Uterus (tissue), 4 donors: ENCODE measurements at places on chromosomes 1 and 21.
A peak's percentile ranks its signal among the peaks of the same experiment; 100 is the strongest.

DNA sequence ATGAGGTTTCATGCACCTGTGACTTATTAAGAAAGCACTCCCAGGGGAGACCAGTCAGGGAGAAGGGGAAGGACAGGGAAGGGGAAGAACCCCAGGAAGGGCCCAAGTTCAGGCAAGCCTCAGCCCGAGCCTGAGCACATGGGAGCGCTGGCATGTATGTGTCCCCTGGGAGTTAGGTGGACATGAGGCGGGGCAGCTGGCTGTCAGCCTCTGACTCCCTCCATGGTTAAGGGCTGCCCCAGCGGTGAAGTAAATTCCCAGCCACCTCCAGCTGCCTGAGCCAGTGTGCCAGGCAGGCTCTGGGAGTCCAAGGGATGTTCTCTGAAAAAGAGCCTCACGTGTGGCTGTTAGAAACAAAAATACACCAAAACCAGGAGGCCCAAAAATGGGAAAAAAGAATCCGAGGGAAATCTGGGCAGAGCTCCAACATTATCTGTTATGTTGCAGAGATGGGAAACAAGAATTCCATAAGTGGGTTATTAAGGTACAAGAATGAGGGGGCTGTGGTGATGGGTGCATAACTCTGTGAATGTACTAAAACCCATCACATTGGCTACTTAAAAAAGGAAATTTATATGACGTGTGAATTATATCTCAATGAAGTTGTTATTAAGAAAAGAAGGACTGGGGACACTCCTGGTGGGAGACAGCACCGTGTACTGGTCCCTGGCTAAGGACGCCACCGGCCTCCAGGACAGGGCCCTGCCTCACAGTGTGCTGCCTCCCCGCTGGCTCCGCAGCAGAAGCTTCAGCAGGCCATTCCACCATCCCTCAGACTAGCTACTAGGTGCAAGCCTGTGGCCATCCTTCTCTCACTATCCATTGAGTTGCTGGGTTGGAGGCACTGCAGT, 18.7 kb downstream of the DMRTB1 start:
- H3K27me3 ChIP-seq, result no peaks in the 10 kb centered on the region
- no peak overlapping the region for H3K4me3 ChIP-seq
- no peaks in the 10 kb centered on the region for H3K4me1 ChIP-seq
- no peak for DNase-seq

DNA sequence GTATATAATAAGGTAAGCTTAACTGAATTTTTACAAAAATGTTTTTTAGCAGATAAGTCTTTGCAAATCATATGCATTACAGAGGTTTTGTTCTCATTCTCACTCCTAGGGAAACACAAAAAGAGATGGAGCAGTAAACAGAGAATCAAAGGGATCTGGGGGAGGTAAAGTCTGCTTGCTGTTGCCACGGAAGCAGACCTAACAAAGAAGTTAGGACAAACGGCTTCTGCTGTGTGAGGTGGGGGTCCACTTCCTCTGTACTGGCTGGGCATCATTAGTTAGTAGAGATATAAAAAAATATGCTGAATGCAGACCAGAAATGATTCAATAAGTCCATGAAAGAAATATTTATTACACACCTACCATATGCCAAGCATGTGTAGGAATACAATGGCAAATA, 34.2 kb downstream of the GJA5 start:
- no peak overlapping the region for H3K27ac ChIP-seq
- DNase-seq, result no peak
- H3K36me3 ChIP-seq, result no peaks in the 10 kb centered on the region
- no peak overlapping the region for H3K4me3 ChIP-seq
- H3K4me1 ChIP-seq, result no peaks in the 10 kb centered on the region

- H3K4me1 ChIP-seq, result no peaks in the 10 kb centered on the region
- H3K27ac ChIP-seq, result no peak overlapping the region
- DNase-seq, result no peak
Observed at GRCh38 chr1:30331415-30332065, 391.8 kb downstream of the MATN1 start.

GRCh38 chr21:15301736-15302135, 236.9 kb upstream of the NRIP1 start:
- H3K27ac ChIP-seq, result no peak overlapping the region
- H3K36me3 ChIP-seq, result no peaks in the 10 kb centered on the region
- H3K27me3 ChIP-seq, result no peaks in the 10 kb centered on the region
- no peaks in the 10 kb centered on the region for H3K4me1 ChIP-seq

DNA sequence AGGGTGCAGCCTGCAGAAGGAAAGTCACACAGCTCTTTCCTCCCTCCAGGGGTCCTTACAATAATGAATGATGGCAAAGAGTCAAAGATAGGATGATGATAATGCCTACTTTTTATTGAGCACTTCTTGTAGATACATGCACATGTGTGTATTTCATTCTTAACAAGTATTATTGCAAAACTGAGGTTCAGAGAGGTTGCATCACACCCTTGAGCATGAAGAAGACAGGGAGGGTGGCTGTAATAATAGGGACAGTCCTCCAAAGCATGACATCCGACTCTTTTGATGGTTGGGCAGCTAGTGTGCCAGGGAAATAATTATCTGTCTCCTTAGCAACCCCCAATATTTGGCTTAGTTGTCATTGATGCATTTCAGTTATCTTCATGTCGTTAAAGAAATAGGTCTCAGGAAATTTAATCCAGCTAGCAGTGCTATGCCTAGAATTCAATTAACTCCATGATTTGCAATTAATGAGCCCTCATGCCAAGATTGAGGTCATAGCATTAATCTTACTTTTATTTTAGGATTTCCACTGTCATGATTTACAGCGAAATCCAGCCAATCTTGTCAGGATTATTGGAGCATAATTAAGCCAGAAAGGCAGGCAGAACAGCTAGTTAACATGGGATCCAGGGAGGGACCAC, 35.0 kb downstream of the DNAJC6 start:
- no peaks in the 10 kb centered on the region for H3K27me3 ChIP-seq
- DNase-seq, result no peak
- H3K27ac ChIP-seq, result no peak overlapping the region
- H3K4me1 ChIP-seq, result no peaks in the 10 kb centered on the region
- H3K4me3 ChIP-seq, result no peak overlapping the region
- no peaks in the 10 kb centered on the region for H3K36me3 ChIP-seq

- peaks cover 13% of the 10 kb centered on the region for H3K4me1 ChIP-seq
- DNase-seq, result no peak
- peak overlapping the region; percentile 98 for H3K27ac ChIP-seq
Observed at GRCh38 chr21:36321325-36322082, 1.5 kb downstream of the MORC3 start.

DNA sequence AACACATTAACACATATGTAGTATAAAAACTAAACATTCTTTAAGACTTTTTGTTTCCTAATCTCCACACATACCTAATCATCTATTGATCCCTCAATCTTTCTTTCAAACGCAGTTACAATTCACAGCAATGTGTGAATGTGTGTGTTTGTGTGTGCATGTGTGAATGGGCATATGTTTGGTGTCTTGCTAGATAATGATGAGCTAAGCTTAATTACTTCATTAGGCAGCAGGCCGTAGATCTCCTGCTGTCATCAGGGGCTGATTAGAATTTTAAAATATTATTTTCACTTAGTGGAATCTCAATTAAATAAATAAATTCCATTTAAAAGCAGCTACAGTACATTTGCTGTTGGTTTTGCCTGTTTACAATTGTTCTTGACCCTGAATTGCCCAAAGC, 187.8 kb upstream of the LHX8 start:
- no peak overlapping the region for H3K4me3 ChIP-seq
- no peak overlapping the region for H3K27ac ChIP-seq
- DNase-seq, result no peak
- no peaks in the 10 kb centered on the region for H3K27me3 ChIP-seq

- H3K27ac ChIP-seq, result no peak overlapping the region
- peak overlapping the region; percentile 29 for H3K4me3 ChIP-seq
- DNase-seq, result peak; percentile 62
- H3K36me3 ChIP-seq, result no peaks in the 10 kb centered on the region
- no peaks in the 10 kb centered on the region for H3K27me3 ChIP-seq
Observed at GRCh38 chr1:904310-904950, 19.3 kb upstream of the SAMD11 start.

- no peak overlapping the region for H3K4me3 ChIP-seq
- H3K27ac ChIP-seq, result no peak overlapping the region
- H3K36me3 ChIP-seq, result no peaks in the 10 kb centered on the region
- H3K27me3 ChIP-seq, result no peaks in the 10 kb centered on the region
- DNase-seq, result no peak
Observed at GRCh38 chr1:226994586-226995364, 54.7 kb downstream of the COQ8A start.

- H3K27ac ChIP-seq, result no peak overlapping the region
- DNase-seq, result no peak
- no peaks in the 10 kb centered on the region for H3K36me3 ChIP-seq
- H3K27me3 ChIP-seq, result no peaks in the 10 kb centered on the region
- peaks cover 11% of the 10 kb centered on the region for H3K4me1 ChIP-seq
Observed at GRCh38 chr1:1377540-1378205, 2.7 kb upstream of the AURKAIP1 start.

- no peak for DNase-seq
- no peaks in the 10 kb centered on the region for H3K4me1 ChIP-seq
- no peaks in the 10 kb centered on the region for H3K36me3 ChIP-seq
- no peak overlapping the region for H3K27ac ChIP-seq
- H3K4me3 ChIP-seq, result peak overlapping the region; percentile 6
Observed at GRCh38 chr1:118987468-118988185, 516 bp downstream of the TBX15 start.

DNA sequence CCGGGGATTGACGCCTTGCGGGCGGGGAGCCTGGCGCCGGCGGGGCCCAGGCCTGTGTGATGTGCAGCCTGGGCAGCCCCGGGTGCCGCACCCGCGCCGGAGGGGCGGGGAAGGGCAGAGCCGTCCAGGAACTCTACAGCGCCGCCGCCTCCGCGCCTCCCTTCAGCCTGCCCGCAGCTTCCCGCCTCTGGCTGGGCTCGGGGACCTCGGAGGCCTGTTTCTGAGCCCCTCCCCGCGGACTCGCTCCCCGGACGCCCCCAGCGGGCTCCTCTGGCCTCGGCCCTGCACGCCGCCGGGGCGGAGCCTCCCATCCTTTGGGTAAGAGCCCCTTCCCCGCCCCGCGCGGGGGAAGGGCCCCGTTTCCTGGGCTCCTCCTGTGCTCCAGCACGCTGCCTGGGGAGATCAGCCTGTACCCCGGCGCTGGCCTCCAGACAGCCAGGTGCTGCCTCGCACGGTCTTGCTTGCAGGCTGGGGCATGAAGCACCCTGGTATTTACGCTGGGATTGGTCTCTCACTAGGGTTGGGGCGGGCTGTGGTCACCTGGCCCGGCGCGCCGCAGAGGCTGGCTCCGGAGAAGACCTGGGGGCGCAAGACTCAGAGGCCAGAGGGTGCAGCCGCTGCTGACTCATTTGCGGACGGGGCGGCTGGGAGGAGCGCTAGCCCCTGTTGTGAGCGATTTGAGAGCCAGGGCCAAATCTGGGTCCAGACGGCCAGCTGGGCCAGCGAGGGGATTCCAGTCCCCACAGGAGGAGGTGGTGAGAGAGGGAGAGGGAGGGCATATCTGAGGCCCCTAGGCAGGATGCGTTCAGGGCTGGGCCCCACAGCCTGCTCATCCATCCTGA, 5.7 kb upstream of the ACOT11 start:
- peak overlapping the region; percentile 34 for H3K4me3 ChIP-seq
- H3K27me3 ChIP-seq, result no peaks in the 10 kb centered on the region
- DNase-seq, result peak; percentile 59
- peaks cover 13% of the 10 kb centered on the region for H3K4me1 ChIP-seq

DNA sequence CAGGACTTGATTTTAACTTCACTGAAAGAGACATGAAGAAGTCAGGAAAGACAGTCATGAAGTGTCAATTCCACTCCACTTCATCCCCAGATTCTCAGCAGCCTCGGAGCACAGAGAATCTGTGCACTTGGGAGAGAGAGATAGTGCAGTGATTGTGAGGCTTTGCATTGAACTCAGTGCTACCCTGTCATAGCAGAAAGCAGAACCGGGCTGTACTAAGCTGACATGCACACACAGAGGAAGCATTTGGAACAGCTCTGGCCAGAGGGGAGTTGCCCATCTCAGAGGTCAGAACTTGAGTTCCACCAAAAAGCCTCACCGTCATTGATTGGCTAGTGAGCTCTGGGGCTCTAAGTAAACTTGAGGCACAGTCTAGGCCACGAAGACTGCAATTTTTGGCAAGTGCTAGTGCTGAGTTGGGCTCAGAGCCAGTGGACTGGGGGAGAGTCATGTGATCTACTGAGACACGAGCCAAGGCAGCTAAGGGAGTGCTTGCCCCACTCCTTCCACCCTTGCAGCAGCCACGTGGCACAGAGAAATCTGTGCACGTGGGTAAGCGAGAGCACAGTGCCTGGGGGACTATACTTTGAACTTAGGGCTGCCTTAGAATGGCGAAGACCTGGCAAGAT, 810.2 kb upstream of the ADAMTS5 start:
- H3K36me3 ChIP-seq, result no peaks in the 10 kb centered on the region
- H3K27me3 ChIP-seq, result no peaks in the 10 kb centered on the region
- H3K4me3 ChIP-seq, result no peak overlapping the region
- no peak overlapping the region for H3K27ac ChIP-seq

GRCh38 chr21:15164678-15165303, 100.0 kb upstream of the NRIP1 start:
- H3K36me3 ChIP-seq, result no peaks in the 10 kb centered on the region
- H3K4me1 ChIP-seq, result no peaks in the 10 kb centered on the region
- H3K27ac ChIP-seq, result no peak overlapping the region
- DNase-seq, result no peak

GRCh38 chr1:4171480-4172450, 271.7 kb upstream of the C1orf174 start:
- H3K27me3 ChIP-seq, result no peaks in the 10 kb centered on the region
- no peak for DNase-seq
- no peaks in the 10 kb centered on the region for H3K4me1 ChIP-seq
- H3K27ac ChIP-seq, result no peak overlapping the region
- H3K4me3 ChIP-seq, result no peak overlapping the region

DNA sequence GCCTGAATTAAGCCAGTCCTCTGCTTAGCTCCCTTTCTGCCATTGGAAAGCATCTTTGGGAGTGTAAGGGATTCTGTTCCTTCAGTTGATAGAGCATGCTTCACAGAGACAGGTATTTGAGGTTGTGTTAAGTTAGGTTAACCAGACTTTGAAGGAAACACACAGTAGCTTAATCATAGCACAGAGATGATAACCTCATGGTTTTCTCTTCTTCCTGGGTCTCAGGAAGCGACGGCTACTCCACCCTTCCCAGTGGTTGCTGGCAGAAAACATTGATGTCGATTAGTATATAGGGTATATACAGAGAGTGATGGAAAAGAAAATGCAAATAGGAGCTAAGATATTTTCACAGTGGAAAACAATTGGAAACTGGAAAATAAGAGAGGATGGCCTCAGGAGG, 42.0 kb downstream of the S1PR1 start:
- no peaks in the 10 kb centered on the region for H3K36me3 ChIP-seq
- no peak for DNase-seq
- H3K4me3 ChIP-seq, result no peak overlapping the region
- no peaks in the 10 kb centered on the region for H3K27me3 ChIP-seq

GRCh38 chr1:7476861-7477547, 294.1 kb upstream of the VAMP3 start:
- H3K36me3 ChIP-seq, result no peaks in the 10 kb centered on the region
- H3K27ac ChIP-seq, result no peak overlapping the region
- no peaks in the 10 kb centered on the region for H3K4me1 ChIP-seq

DNA sequence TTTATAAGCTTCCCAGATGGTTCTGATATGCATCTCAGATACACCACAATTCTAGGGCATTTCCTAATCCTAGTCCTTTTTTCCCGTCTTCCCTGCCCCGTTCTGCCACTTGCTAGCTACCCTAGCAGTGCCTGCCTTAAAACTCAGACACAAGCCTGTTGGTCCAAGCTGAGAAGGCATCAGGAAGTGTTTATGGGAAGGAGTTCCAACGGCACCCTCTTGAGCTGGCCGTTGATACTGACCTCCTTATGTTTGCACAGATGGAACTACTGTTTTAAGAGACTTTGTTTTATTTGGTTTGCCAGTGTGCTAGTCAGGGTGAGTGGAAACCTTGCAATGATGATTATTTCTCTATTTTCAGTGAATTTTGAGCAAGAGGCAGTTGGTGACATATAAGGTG, 67.2 kb downstream of the UCK2 start:
- H3K27me3 ChIP-seq, result no peaks in the 10 kb centered on the region
- no peaks in the 10 kb centered on the region for H3K36me3 ChIP-seq
- no peak overlapping the region for H3K4me3 ChIP-seq
- peaks cover 10% of the 10 kb centered on the region for H3K4me1 ChIP-seq
- H3K27ac ChIP-seq, result no peak overlapping the region
